ENCODE measurements at places on chromosomes 7 and 10. TPM values are rescaled to one million over a fixed set of nuclear protein-coding genes. Genes with fewer than 3 reads are reported as not detected.
A peak's percentile ranks its signal among the peaks of the same experiment; 100 is the strongest.

MYO1G gene
- total RNA-seq = 1.3 TPM

- peak; percentile 3 for DNase-seq
Measured at GRCh38 chr10:42979181-42979580, 97.7 kb upstream of the RET start.

- peak; percentile 18 for DNase-seq
Measured at GRCh38 chr7:44291066-44291732, 34.2 kb downstream of the CAMK2B start.

DNA sequence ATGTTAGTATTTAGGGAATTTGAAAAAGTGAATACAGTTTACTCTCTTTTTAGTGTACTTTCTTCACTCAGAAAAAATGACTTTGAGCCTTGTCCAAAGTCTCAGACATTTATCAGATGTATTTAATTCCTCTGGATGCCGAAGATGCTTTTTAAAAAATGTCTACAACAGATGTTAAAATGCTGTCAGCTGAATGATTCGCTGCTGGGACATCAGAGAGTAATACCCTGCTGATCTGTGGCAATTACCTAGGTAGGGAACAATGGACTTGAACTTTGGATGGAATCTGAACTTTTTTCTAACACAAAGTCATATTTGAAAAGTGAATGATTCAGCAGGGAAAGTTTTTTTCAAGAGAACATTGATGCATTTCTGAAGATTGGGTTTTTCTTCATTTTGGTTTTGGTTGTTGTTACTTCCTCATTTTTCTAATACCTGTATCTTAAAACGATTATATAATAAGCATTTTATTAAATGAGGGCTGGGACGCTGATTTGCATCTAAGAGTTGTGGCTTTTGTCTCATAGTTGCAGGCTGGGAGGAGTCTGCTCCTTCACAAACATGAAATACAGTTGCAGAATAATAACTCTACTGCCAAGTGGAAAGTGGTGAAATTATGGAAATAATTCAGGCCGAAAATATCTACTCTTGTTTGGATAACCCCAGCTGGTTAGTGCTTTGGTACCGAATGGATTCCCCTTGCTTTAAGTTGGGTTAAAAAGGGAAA, 98.0 kb downstream of the SPAG6 start:
- no peak for DNase-seq

CEP55 gene
- 0.43 TPM for total RNA-seq

DNA sequence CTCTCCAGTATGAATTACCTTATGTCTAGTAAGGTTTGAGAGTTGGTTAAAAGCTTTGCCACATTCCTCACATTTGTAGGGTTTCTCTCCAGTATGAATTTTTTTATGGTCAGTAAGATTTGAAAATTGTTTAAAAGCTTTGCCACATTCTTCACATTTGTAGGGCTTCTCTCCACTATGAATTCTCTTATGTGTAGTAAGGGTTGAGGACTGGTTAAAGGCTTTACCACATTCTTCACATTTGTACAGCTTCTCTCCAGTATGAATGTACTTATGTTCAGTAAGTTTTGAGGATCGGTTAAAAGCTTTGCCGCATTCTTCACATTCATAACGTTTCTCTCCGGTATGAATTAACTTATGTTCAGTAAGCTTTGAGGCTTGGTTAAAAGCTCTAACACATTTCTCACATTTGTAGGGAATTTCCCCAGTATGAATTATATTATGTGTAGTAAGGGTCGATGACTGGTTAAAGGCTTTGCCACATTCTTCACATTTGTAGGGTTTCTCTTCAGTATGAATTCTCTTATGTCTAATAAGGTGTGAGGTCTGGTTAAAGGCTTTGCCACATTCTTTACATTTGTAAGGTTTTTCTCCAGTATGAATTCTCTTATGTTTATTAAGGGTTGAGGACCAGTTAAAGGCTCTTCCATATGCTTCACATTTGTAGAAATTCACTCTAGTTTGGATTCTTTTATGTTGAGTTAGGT, 12.2 kb downstream of the ZNF117 start:
- no peak for DNase-seq

GRCh38 chr7:120733143-120733542, 124.8 kb downstream of the TSPAN12 start:
- no peak for DNase-seq

NME8 gene
- total RNA-seq = 0.72 TPM

- DNase-seq = no peak
Measured at GRCh38 chr7:156082048-156083040, 270.1 kb upstream of the SHH start.

DNA sequence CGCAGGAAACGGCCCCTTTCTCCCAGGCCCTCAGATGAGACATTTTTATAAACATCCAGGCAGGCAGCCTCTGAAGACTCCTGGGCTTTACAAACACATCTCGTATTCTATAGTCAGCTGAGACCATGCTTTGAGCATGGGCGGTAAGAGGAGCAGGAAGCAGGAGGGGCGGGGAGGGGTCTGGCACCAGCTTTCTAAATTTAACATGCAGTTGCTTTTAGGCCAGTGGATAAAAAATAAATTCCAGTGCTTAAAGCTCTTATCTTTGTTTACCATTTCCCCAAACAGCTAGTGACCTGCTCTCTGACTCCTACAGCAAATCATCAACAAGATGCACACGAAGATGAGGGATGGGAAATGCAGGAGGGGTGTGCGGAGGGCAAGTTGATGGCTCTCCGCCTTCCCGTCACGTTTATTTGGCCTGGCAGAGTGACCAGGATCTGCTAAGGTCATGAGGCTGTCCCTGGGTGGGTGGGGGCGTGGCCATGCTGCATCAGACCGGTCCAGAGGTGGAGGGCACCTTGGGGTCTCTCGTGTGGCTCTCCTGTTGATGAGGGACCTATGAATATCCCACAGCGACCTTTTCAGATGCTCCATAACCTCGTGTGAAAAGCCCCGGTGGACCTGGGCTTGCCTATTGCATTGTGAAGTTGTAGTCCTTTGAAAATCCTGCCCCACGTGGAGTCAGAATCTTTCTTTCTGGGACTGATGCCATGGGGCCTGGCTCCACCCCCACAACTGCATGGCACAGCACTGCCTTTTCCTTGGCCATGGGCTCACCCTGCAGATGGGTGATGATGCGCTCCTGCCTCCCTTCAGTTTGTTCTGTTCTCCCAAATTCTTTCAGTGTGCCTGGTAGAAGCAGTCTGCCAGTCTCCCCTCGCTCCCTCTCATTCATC, 67.5 kb downstream of the PARP12 start:
- DNase-seq = peak; percentile 86

DNA sequence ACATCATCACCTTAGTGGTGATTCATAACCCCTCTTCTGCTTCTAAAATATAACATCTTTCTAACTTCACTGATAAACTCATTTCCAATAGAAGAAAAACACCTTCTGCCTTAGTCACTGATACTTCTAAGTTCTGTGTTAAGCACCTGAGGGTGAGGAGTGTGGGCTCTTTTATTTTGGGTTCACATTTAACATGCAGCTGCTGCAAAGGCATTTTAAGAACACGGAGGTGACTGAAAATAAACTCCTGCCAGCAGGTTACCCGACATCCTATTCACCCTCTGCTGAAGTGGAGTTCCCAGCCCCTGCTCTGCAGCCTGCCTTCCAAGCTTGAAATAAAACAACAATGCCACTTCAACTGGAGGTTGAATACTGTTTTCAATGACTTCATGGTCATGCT, 202.9 kb upstream of the PLXNA4 start:
- no peak for DNase-seq

- DNase-seq = peak; percentile 93
Measured at GRCh38 chr7:5495581-5496375, 72.1 kb upstream of the TNRC18 start.

- no peak for DNase-seq
Measured at GRCh38 chr10:113527211-113527906, 25.5 kb upstream of the HABP2 start.

DNA sequence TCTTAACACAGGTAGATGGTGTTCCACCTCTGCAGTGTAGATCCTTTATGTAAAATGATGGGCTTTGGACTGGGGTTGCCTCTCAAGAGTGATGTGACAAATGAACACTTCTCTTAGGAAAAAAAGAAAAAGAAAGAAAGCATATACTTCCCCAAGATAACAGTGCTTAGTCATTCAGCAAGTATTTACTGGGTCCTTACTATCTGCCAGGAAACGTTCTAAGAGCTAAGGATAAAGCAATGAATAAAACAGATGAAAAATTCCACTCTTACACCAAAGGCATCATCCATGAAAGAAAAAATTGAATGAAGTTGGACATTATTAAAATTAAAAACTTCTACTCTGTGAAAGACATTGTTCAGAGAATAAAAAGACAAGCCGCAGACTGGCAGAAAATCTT, 177.3 kb downstream of the C7orf25 start:
- no peak for DNase-seq

- no peak for DNase-seq
Measured at GRCh38 chr7:13021566-13022300, 334.3 kb downstream of the ARL4A start.

DNA sequence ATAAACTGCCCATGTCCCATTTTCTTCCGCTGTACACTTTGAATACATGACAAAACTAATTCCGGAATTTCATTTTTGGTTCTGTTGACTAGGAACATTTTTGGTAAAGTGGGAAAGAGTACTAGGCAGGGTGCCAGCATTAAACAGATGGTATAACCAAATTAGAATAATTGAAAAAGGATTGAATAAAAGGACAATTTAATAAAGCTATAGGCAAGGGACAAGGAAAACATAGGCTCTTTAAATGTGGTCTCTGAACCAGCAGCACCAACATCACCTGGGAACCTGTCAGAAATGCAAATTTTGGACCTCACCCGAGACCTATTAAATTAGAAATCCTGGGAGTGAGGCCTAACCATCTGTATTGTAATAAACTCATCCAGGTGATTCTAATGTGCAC, 376.9 kb downstream of the LRRTM3 start:
- no peak for DNase-seq

MOGAT3 gene
- total RNA-seq = not detected

PNLIPRP3 gene
- not detected for total RNA-seq
